Activated naive CD4-positive, alpha-beta T cell treated with anti-CD3 and anti-CD28 coated beads, Interleukin-2, amount 50 U/mL, for 72 hours (primary cell): ENCODE measurements at places on chromosomes 1 and 21. TPM values are rescaled to one million over a fixed set of nuclear protein-coding genes. Genes with fewer than 3 reads are reported as not detected.

DNA sequence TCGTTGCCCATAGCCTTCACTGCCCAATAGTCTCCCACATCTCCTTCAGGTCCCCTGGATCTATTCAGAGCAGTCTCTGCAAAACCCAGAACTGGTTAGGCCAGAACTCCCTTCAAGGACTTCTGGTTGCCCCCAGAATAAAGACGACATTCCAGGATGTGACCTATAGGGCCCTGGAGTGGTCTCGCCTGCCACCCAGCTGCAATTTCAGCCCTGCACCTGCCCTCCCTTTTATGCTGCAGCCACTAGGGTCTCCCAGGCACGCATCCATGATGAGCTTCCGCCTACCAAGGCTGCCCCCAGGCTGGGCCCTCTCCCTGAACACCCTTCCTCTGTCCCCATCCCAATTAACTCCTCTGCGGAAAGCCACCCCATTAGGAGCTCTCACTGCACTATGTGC is 7.2 kb upstream of the TSPEAR start:
- no peak for DNase-seq

The CNR2 gene
- not detected for total RNA-seq

DNA sequence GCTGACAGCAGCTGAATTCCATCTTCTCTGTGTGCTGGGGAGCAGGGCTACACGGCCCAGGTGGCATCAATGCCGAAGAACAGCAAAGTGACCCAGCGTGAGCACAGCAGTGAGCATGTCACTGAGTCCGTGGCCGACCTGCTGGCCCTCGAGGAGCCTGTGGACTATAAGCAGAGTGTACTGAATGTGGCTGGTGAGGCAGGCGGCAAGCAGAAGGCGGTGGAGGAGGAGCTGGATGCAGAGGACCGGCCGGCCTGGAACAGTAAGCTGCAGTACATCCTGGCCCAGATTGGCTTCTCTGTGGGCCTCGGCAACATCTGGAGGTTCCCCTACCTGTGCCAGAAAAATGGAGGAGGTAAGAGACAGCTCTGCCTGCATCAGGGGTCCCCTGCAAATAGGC is 16.6 kb downstream of the SLC6A17 start:
- no peak for DNase-seq

The MRPL37 gene
- total RNA-seq = 186 TPM

The FMO2 gene
- not detected for total RNA-seq

- no peak for DNase-seq
These were observed 59.1 kb downstream of the CHD5 start for GRCh38 chr1:6121021-6121421.

The FAM177B gene
- total RNA-seq = 0.53 TPM

The UBASH3A gene
- 51.9 TPM for total RNA-seq

The NBPF6 gene
- not detected for total RNA-seq

DNA sequence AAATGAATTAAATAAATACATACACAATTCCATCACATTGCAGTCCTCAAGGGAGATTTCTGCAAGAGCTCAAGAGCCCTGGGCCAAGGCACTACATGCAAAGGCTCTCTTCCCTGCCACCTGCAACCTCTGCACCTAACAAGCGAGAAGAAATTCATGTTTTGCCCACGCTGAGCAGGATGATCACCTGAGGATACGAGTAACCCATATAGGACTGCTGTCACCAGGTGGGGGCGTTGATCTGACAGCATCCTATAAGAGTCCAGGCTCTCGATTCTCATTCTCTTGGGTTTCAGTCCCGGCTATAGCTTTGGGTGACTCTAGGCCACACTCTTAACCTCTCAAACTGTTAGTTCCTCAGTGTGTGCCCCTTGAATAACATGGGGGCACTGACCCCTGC is 18.7 kb upstream of the SPOCD1 start:
- no peak for DNase-seq

DNA sequence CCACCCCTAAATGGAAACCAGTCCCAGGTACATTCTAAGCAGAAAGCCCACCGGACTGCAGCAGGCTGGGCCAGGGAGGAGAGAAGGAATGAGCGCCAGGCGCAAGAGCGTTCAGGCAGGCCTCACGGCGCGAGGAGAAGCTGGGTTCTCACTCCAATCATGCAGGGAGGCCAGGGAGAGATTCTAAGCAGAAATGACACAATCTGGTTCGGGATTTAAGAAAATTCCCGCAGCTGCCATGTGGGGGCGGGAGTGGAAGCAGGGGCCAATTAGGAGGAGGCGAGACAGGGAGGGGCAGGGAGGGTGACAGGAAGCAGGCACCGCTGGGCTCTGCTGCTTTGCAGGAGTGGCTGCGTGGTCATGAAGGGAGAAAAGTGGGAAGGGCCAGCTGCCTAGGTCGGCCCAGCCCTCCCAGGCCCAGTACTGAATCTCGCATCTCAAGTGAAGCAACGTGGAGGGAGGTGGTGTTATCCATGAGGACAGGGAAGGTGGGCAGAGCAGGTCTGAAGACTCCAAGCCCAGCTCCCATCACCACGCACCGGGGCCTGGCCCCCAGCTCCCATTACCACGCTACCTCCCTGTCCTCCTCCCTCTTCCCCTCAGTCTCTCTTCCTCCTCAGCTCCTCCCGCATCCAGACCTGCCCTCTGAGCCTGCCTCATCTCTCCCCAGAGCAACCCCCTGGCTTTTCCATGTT is 11.8 kb downstream of the NPHP4 start:
- DNase-seq = no peak

GRCh38 chr1:24113641-24114033 is 1.7 kb upstream of the MYOM3 start:
- no peak for DNase-seq

DNA sequence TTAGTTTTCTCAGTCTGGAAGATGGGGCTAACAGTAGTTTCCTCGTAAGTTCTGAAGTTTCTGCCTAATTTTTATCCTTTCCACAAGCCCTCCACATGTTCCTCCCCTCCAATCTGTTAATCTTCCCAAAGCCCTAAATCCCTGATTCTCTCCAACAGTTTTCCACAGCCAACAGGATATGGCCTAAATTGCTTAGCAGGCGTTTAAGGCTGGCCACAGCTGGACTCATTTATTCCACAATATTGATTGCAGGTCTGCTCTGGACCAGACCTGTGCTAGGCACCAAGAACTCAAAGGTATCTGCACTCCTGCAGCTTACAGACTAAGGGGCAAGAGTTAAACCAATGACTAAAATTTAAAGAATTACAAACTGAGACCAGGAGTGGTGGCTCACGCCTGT is 3.9 kb downstream of the SLC6A9 start:
- no peak for DNase-seq

DNA sequence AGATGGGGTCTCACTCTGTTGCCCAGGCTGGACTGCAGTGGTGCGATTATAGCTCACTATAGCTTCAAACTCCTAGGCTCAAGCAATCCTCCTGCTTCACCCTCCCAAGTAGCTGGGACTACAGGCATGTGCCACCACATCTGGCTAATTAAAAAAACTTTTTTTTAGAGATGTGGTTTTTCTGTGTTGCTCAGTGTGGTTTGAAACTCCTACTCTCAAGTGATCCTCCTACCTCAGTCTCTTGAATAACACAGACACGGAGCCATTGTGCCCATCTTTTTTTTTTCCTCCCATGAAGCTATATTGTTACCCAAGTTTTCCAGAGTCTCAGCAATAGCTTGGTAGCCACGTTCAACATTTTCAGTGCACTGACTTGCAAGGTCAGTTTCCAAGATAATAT is 2.7 kb downstream of the GIPC2 start:
- no peak for DNase-seq

GRCh38 chr1:21782349-21782867 is 541 bp downstream of the USP48 start:
- DNase-seq = peak; percentile 53

The ALX3 gene
- not detected for total RNA-seq

The SYTL1 gene
- 15.6 TPM for total RNA-seq

- DNase-seq = no peak
These were observed 175.7 kb downstream of the PSMG1 start for GRCh38 chr21:39007532-39007931.

DNA sequence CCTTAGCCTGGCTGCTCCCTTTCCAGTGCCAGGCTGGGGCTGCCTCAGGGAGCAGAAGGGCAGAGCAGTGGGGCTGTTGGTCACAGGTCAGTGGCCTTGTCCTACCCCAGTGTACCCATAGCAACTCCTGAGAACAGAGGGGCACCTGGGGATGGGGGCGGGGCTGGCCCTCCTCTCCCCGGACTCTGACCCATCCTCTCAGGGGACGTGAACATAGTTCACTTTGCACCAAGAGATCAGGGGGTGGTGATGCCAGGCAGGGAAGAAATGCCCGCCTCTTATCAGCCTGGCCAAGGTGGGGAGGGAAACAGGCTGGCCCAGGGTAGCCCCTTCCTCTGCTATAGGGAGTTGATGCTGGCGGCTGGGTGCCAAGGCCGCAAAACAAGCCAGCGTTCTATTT is 4.9 kb downstream of the ETNK2 start:
- DNase-seq = no peak

The NKAIN1 gene
- total RNA-seq = not detected

DNA sequence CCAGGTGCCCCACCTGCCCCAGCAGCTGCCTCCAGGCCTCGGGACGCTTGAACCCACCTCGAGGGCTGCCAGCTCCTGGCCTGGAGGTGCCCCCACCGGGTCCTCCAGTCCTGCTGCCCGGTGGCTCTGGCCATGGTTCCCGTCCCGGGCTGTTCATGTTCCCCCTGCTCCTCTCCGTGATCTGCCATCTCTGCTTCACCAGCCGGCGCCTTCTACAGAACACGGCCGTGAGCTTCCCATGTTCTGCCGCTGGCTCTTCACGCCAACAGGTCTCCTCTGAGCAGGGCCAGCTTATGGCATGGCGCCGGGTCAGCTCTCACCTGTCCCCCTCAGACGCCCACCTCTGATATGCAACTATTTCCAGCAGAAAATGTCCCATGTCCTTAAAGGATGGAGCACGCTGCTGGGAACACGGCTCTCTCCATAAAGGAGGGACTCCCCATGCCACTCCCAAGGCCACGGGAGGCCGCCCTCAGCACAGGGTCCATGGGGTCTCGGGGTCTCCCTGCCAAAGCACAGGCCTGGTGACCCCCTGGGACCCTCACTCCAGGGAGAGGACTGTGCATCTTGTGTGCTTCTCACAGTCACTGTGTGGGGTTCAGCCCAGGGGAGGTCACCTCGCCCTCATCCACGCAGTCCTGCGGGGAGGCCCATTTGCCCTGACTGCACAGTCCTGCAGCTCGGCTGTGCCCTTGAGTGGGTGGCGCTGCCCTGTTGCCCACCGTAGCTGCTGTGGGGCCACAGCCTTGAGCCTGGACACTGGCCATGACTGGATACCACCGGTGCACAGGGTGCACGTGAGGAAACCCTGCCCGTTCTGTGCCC is 36.7 kb downstream of the COL18A1 start:
- DNase-seq = no peak

The PGBD5 gene
- 0.10 TPM for total RNA-seq

- DNase-seq = peak; percentile 43
These were observed at the start of gene PRDM16 for GRCh38 chr1:3068564-3069431. PRDM16 (plus strand) TSS chr1:3069203; CDS start chr1:3069260, 57 bp downstream.

- DNase-seq = no peak
These were observed 26.8 kb downstream of the LAMC2 start for GRCh38 chr1:183212870-183213269.

GRCh38 chr1:183205196-183205781 is 19.2 kb downstream of the LAMC2 start:
- DNase-seq = no peak

The VAMP4 gene
- total RNA-seq = 6.8 TPM

The TDRD5 gene
- total RNA-seq = not detected

- no peak for DNase-seq
These were observed 14.6 kb upstream of the PTAFR start for GRCh38 chr1:28190996-28191645.

GRCh38 chr21:14670409-14670808 is 124.3 kb upstream of the SAMSN1 start:
- DNase-seq = no peak

The CCT8 gene
- total RNA-seq = 420 TPM

DNA sequence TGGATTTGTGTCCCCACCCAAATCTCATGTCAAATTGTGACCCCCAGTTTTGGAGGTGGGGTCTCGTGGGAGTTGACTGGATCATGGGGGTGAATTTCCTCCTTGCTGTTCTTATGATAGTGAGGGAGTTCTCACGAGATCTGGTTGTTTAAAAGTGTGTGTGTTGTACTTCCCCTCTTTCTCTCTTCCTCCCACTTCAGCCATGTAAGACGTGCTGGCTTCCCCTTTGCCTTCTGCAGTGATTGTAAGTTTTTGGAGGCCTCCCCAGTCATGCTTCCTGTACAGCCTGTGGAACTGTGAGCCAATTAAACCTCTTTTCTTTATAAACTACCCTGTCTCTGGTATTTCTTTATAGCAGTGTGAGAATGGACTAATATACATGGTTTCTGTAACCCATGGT is 64.6 kb downstream of the RHOU start:
- DNase-seq = no peak

GRCh38 chr1:94745742-94746141 is 74.4 kb upstream of the SLC44A3 start:
- no peak for DNase-seq

DNA sequence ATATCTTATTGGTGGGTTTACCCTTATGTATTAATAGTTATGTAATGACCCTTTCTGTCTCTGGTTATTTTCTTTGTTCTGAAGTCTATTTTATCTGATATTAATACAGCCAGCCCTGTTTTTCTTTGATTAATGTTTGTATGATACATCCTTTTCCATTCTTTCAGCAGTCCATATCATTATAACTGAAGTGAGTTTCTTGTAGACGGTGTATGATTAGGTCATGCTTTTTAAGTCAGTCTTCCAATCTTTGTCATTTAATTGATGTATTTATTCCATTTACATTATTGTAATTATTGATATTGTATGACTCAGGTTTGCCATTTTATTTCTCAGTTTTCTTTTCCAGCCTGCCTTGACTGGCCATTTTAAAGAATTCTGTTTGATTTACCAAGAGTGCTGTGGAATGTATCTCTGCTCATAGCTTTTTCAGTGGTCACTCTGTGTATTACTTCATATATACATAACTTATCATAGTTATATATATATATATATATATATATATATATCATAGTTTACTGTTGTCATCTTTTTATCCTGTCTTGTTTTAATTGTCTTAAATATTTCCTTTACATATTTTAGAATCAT is 10.5 kb downstream of the RAB4A start:
- no peak for DNase-seq

DNA sequence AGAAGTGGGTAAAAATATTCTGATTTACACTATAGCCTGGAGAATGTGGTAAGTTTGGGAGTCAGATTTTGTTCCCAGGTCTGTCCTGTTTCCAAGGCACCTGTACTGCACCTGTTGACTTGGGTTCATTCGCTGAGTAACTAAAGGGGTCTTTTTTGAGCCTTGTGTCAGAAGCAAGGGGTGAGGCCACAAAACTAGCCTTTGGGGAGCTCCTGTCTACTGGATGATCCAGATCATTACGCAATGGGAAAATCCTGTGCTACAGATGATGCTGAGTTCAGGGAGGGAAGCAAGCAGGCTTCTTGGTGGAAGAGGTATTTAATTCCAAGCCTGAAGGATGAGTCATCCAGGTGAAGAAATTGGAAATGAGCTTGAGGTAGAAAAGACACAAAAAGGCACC is 424.0 kb downstream of the MATN1 start:
- no peak for DNase-seq

- DNase-seq = no peak
These were observed 36.1 kb downstream of the EPB41 start for GRCh38 chr1:28950449-28950848.
